GM23338 (cell line): ENCODE measurements at places on chromosomes 2 and 18. TPM values are rescaled to one million over a fixed set of nuclear protein-coding genes. Genes with fewer than 3 reads are reported as not detected.
A peak's percentile ranks its signal among the peaks of the same experiment; 100 is the strongest.

TXNDC9 gene
- total RNA-seq: 48.1 and 54.4 TPM in 2 replicates

GREB1 gene
- total RNA-seq: 35.0 and 36.5 TPM in 2 replicates

PARD3B gene
- total RNA-seq: 3.3 and 3.5 TPM in 2 replicates

MTERF4 gene
- 58.0 and 63.6 TPM in 2 replicates for total RNA-seq

OTOF gene
- 0.21 TPM in 1 of 2 replicates, not detected in the other for total RNA-seq

LTBP1 gene
- total RNA-seq: 34.1 and 49.8 TPM in 2 replicates

LRRTM4 gene
- total RNA-seq: 14.8 and 15.4 TPM in 2 replicates

LAPTM4A gene
- 123 and 157 TPM in 2 replicates for total RNA-seq

STAT4 gene
- total RNA-seq: 0.16 and 0.52 TPM in 2 replicates

MPP4 gene
- total RNA-seq: 0.35 TPM in 1 of 2 replicates, not detected in the other

AKAIN1 gene
- not detected in 2 replicates for total RNA-seq

CCBE1 gene
- total RNA-seq: 2.1 and 3.5 TPM in 2 replicates

DNA sequence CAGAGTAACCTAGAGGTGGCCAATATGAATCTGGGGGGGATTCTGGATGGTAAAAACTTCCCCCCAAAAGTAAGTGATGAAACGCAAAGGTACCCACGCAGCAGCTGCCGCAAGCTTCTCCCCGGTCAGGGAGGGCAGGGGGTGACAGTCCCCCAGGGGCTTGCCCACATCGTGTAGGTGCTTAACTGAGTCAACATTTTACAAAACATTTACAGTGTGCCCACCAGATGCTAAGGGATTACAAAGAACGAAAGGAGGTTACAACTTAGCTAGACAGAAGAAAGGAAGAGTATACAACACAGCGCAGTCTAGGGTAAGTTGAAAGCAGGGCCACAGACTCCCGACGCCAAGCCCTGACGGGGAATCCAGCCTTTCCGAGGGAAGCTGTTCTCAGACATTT lies 45.6 kb downstream of the LPIN2 start:
- DNase-seq: no peak

- no peak for DNase-seq
These were observed 29.7 kb upstream of the CASP10 start for GRCh38 chr2:201152999-201153815.

GRCh38 chr2:113709022-113709421 lies 47.4 kb downstream of the SLC35F5 start:
- DNase-seq: no peak

- DNase-seq: no peak
These were observed 95.7 kb upstream of the DOCK10 start for GRCh38 chr2:225137971-225138370.

- peak; percentile 44 for DNase-seq
These were observed 120.5 kb downstream of the ZFP36L2 start for GRCh38 chr2:43105586-43106558.

GRCh38 chr2:133506996-133507395 lies 61.3 kb downstream of the NCKAP5 start:
- no peak for DNase-seq

GRCh38 chr18:8976606-8977005 lies 125.9 kb upstream of the NDUFV2 start:
- DNase-seq: no peak

DNA sequence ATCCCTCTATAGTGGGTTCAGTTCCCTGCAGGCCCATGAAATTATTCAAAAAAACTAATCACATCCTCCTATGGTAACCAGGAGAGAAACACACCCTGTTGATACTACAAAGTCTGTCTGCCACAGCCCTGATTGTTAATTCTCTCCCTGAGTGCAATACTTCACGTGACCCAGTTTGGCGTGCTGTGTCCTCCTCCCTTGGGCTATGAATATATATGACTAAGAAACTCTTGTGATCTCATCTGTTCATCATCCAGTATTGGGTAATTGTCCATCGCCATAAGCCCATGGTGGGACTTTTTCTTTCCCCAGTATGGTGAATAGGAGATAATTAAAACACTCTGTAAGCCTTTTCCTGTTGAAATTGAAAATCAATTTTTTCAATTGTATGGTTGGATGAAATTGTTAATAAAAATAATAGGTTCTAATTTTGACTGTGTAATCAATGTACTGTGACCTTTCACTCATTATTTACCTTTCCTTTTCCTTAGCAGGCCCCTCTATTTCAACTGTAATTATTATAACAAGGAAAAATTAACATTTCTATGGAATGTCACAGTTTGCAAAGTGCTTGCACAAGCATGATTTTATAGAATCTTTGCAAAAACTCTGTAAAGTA lies 1822.6 kb downstream of the SUCLG1 start:
- no peak for DNase-seq

GRCh38 chr2:31943636-31944225 lies 67.1 kb downstream of the MEMO1 start:
- no peak for DNase-seq

DNA sequence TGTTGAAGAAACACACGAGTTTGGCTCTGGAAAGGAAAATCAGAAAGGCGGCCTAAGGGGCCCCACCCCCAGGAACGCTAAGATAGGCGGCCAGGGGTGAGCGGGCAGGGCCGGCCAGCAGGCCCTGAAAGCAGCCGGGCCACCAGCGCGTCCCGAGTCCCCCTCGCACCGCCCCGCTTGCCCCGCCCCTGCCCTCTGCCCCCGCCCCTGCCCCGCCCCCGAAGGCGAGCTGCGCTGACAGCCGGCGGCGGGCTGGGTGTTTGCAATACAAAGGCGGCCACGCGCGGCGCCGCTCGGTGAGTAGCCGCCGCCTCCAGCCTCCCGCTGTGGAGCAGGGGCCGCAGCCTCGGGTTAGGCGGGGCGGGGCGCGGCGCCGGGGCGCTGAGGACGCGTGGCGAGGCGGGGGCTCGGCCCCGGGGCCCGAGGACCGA lies at the start of gene LPIN1:
LPIN1 (plus strand) TSS at position 257 of the 431 bp plus-strand sequence. CDS start 18,910 bp downstream, outside the sequence.
- peak; percentile 91 for DNase-seq

- DNase-seq: no peak
These were observed 934.8 kb upstream of the DDX18 start for GRCh38 chr2:116879650-116880160.

DNA sequence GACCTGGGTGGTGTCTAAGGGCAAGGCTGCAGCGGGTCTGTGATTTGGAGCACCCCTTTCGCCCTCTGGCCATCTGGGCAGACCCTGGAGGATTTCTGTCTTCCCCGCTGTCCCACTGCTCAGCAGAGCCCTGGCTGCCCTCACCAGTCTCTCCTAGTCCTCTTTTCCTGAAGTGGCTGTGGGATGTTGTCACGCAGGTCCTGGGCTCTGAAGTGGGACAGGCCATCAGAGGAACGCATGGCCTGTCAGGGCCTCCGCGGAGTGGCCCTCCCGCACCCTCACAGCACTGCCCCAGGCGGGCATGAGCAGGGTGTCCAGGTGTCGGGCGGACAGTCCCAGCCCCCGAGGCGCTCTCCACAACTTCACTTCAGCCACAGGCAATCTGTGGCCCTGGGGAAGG lies 1.1 kb upstream of the TMEM185B start:
- no peak for DNase-seq

DNA sequence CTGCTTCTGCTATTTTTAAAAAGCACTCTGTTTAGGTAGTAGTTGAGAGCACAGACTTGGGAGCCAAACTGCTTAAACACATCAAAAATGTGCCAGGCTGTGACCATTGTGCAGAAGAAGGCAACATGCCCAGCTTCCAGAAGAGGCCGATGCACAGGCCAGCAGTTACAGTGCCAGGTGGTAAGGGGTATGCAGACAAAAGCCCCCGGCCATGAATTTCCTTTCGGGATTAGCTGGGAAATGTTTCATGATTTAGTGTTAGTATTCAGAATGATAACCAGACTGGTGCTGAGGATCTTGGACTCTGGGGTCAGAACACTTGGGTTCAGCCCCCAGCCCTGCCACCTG lies 40.0 kb upstream of the ATG16L1 start:
- DNase-seq: no peak
